Central memory CD8-positive, alpha-beta T cell (primary cell): ENCODE measurements at places on chromosomes 7 and 10.

- DNase-seq: no peak
Measured at GRCh38 chr10:99927721-99928280, 81.9 kb downstream of the DNMBP start.

DNA sequence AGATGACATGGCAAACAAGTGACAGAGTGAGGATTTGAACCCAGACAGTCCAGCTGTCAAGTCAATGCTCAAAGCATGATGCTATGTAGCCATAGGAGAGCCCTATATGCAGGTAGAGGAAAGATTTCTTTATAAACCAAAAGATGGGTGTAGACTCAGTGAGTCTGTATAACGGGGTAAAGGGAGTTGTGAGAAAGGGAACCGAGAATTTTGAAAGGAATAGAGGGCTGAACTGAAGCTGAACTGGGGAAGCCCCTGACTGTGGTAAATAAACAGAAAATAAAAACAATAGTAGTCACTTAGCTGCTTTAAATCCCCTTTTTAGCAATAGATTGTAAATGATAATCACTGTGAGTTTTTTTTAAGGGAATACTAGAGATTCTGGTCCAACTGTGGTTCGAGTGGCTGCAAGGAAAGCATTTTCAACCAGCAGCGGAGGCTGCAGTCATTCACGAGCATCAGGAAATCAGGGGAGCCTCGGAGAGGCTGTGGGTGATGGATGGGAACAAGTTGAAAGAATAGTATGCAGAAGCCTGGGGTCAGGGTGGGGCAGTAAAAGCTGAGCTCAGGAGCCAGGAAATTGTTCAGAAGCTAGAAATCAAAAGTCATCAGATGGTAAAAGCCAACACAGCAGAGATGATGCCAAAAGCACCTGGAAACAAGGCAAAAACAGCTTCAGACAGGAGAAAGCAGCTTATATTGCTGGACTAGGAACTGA is 393.5 kb downstream of the GFRA1 start:
- DNase-seq: no peak

GRCh38 chr7:22339725-22340390 is 17.1 kb downstream of the RAPGEF5 start:
- DNase-seq: no peak

DNA sequence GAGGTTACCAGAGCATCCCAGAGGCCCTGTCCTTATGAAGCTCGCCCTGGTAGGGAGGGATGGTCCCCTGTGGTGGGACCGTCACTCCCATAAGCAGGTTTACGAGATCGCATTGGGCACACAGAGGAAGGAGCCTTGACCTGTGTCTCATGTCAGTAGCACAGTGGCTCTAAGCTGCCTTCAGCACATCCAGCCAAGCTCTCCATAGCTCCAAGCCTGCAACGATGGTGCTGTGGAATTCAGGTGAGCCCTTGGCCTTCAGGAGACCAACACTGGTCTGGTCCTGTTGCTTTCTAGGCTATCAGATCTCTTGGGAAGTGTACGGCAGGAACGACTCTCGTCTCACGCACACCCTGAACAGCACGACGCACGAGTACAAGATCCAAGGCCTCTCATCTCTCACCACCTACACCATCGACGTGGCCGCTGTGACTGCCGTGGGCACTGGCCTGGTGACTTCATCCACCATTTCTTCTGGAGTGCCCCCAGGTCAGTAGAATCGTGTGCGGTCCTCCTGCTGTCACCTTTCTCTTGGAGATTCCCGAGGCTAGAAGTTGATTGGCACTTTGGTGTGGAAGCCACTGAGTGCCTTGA is 605.3 kb upstream of the FOXK1 start:
- no peak for DNase-seq

GRCh38 chr7:87220734-87221215 is 1.2 kb upstream of the TMEM243 start:
- DNase-seq: no peak

DNA sequence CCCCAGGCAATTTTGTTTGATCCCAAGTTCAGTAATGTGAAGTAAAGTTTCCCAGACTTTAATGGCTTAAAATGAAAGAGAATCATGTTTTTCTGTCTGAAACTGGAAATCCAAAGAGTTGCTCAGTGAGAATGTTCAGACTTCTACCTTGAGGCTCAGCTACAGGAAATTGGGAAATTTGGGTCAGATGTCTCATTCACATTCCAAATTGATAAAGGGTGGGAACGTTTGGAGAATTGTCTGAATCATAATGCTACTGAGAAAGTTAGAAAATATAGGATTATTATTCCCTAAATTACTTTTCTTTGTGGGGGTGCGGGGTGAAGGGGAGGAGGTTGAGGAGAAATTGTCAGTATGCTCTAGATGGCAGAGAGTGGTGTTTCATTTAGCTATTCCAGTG is 773.9 kb downstream of the LRMDA start:
- DNase-seq: no peak

DNA sequence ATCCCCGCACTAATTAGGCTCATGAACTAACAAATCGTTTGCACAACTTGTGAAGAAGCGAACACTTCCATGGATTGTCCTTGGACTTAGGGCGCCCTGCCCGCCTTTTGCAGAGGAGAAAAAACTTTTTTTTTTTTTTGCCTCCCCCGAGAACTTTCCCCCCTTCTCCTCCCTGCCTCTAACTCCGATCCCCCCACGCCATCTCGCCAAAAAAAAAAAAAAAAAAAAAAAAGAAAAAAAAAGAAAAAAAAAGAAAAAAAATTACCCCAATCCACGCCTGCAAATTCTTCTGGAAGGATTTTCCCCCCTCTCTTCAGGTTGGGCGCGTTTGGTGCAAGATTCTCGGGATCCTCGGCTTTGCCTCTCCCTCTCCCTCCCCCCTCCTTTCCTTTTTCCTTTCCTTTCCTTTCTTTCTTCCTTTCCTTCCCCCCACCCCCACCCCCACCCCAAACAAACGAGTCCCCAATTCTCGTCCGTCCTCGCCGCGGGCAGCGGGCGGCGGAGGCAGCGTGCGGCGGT is at the start of gene EMX2:
EMX2 (plus strand) TSS at position 41 of the 519 bp plus-strand sequence. CDS start 522 bp downstream, outside the sequence.
- no peak for DNase-seq

GRCh38 chr7:38398725-38399321 is 125.4 kb upstream of the TARP start:
- no peak for DNase-seq

DNA sequence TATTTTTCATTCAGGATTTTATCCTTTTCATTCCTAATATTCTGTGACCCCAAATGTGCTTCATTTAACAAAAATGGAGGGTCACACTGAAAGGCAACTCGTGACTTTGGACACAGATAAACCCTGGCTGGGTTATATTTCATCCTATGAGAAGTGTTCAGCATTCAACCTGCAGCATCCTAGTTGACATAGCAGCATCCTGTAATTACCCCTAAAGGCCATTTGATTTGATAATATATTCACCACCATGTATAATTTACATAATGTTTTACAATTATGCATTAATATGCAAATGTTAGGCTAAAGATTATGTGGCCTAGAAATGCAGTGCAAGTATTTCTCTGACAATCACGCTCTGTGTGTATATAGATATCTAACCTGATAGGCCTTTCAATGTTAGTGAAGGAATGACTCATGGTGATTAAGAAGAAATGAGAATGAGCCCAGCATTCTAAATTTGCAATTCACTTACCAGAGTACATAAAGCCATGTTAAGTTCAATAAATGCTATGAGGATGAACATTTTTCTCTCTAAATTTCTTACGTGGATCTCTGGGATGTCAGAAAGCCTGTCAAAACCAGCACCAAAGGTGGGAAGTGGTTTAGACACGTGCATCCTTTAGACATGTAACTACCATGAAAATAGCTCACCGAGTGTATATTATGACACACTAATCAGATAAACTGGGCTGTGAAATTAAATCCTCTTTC is 337.7 kb upstream of the AOAH start:
- no peak for DNase-seq

- DNase-seq: no peak
Measured at GRCh38 chr7:111952783-111953182, 253.4 kb downstream of the DOCK4 start.

- DNase-seq: no peak
Measured at GRCh38 chr10:62919776-62920175, 103.6 kb upstream of the EGR2 start.

DNA sequence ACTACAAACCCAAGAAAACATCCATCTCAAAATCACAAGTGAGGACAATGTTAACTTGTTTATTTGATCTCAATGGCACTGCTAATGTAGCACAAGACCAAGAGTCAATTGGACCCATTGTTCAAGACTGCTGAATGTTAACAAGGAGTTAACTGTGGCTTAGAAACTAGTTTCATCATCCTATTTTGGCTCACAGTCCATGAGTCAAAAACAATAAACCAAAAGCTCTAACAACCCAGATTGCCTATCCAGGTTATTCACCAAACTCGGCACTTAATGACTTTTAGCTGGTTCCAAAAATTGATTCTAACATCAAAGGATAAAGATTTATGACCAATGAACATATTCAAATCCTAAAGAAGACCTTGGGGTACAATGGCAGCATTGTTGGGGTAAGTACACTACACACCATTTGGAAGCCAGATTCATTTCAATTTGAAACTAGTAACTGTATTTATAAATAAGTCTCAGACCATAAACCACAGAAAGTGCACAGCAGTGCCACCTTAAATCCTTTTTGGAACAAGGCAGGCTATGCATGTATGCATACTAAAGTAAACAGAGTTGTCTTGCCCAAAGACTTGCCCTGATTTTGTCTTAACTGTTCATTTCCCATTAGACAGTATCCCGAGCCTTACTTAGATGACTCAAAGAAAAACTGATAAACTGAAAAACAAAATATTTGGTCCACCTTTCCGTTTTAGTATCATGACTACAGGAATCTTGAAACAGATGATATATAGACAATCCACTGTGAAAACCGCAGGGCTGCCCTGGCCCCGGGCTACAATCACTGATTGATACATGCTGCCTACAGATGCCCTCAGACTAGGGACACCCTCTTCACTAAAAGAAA is 84.5 kb downstream of the SRPK2 start:
- DNase-seq: no peak

DNA sequence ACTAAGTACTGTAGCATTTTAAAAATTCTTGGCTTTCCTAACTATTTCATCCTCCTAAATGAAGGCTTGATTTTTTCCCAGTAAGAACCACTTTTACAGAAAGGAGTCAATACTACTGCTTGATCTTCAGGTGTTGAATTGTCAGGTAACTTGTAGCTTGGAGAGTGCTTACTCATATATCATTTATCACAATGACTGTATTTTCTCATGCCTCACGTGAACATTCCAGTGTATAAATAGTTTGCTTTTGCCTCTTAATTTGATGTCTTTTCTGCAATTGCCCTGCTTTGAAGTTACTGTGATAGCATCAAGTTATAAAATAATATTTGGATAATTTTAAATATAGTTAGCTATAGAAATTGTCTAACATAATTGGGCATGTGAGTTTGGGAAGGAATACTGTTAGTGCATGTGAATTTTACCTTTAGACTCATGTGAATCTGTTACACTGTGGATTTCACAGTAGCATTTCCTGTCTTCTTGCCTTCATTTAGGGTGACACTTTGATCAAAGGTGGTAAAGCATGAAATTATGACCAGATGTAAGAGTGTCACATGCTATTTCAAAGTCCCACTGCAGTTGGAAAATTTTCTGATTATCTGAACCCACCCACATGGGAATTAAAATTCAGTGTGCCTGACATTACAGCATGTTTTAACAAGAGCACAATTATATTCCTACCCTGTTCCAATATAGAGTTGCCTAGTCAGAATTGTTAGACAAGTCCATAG is 962.8 kb downstream of the DNAJB9 start:
- no peak for DNase-seq
